ENCODE measurements at places on chromosomes 4 and X.

GRCh38 chr4:99029018-99029735, 33.7 kb downstream of the METAP1 start:
- no peak for DNase-seq

DNA sequence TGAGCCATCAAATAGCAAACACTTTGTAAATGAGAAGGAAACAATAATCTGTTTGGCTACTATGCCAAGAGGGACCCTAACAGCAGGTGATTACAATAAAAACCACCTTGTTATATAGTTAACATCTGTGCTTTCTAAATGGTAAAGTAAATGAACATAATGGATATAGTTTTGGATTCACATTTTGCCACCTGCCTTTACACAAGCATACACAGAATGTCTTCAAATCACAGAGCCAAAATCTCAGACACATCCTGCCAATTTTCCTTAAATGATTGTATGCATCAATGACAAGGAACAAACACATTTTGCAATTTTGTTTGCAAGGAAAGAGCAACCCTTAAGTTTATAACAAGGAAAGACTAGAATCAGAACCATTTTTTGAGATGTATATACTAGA, 334.2 kb downstream of the FSTL5 start:
- no peak for DNase-seq

- DNase-seq, result no peak
Observed at GRCh38 chr4:179569549-179569948, 2127.3 kb upstream of the AGA start.

GRCh38 chrX:22730542-22730941, 269.2 kb upstream of the DDX53 start:
- no peak for DNase-seq

DNA sequence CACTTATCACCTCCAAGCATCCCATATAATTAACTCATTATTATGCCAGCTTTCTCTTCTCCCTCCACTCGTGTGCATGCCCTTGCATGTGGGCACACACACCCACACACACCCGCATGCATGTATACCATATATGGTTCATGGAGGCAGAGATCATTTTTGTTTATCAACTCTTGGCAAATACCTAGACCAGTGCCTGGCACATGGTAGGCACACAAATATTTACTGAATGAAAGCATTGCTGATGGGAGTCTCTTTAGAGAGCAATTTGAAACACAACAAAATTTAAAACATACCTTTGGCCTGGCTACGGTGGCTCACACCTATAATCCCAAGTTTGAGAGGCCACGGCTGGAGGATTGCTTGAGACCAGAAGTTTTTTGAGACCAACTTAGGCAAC, 51.1 kb upstream of the SLC10A4 start:
- no peak for DNase-seq

- no peak for DNase-seq
Observed at GRCh38 chr4:1783970-1784369, 9.1 kb upstream of the FGFR3 start.

GRCh38 chr4:134178706-134179105, 22.9 kb downstream of the PABPC4L start:
- DNase-seq, result no peak

DNA sequence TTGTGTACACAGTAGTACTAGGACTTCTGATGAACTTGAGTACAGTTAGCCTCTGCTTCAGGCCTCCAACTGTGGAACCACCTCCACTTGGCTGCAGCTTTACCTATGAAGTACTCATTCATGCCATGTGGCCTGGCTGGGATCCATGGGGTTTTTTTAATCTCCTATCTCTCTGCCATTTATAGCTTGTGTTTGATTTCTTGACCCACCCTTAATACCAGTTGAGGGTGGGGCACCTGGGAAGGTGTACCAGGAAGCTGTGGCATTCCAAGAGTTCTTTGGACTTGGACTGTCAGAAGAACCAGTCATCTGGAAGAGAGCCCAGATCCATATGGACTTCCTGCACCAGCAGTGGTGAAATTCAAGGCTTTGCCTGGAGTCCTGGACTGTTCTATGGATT, 230.1 kb downstream of the SHROOM3 start:
- no peak for DNase-seq

- DNase-seq, result no peak
Observed at GRCh38 chrX:103913356-103914020, 48.9 kb upstream of the TMSB15B start.

GRCh38 chr4:168844353-168845049, 165.6 kb downstream of the CBR4 start:
- DNase-seq, result no peak

DNA sequence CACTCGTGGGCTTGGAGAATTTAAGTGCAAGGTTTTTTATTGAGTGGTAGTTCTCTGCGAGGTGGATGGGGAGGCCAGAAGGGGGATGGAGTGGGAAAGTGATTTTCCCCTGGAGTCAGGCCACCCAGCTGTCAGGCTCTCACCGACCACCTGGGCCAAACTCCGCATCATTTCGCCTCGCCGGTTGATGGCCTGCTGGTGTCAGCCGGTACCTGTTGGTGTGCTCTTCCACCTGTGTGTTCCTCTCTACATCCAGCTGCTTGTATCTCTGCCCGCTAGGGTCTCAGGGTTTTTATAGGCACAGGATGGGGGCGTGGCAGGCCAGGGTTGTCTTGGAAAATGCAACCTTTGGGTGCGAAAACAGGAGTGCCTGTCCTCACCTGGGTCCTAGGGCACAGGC, 200.9 kb downstream of the DACH2 start:
- no peak for DNase-seq

GRCh38 chr4:147019091-147019490, 73.4 kb upstream of the TTC29 start:
- no peak for DNase-seq

- no peak for DNase-seq
Observed at GRCh38 chrX:108219949-108220601, 128.5 kb downstream of the ATG4A start.

- DNase-seq, result no peak
Observed at GRCh38 chr4:141565379-141566089, 70.8 kb upstream of the IL15 start.

GRCh38 chrX:652341-652741, 21.8 kb downstream of the SHOX start:
- no peak for DNase-seq

- DNase-seq, result no peak
Observed at GRCh38 chr4:114208574-114209151, 229.2 kb upstream of the ARSJ start.

DNA sequence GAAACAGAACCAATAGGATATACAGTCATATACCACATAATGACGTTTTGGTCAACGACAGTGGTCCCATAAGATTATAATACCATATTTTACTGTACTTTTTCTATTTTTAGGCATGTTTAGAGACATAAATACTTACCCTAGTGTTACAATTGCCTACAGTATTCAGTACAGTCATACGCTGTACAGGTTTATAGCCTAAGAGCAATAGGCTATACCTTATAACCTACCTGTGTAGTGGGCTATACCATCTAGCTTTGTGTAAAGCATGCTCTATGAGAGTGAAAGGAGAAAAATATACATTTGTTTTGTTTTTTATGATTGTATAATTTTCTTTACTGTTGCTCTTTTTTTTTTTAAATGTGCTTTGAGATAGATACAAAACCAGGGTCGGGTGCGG, 52.0 kb upstream of the PABPC1L2A start:
- DNase-seq, result no peak

DNA sequence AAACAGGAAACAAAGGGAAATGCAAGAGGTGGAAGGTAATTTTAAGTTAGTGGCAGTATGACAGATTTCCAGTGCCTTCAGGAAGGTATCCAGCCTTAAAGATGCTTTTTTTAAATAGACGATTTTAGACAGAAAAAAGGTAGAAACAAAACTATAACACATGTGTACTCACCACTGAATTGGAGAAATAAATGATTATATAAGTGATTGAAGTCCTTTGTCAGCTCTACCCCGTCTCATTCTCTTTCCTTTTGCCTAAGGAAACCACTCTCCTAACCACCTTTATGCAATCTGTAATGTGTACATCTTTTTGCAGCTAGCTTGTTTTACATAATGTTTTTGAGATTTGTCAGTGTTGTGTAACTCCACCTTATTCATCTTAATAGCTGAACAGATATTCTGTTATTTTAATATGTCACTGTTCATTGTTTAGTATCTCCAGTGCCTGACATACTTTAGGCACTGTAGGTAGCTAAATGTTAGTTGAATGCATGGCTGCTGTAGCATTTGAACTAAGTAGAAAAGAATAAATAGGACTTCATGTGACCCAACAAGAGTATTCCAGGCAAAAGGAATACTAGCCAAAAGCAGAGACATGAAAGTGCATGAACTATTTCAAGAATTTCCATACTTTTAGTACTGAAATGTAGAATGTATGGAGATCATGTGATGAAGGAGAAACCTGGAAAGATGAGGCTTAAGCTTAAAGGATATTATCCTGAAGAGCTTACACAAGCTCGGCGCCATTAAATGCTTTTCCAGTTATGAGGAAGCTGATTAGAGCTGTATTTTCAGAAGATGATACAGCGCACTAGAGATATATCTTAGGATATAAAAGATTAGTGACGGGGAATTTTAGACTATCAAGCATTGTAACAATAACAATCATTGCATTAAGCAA, 865 bp downstream of the FAM200B start:
- DNase-seq, result no peak

- no peak for DNase-seq
Observed at GRCh38 chr4:88709989-88710388, 12.4 kb upstream of the NAP1L5 start.

GRCh38 chr4:139738846-139739613, 73.4 kb downstream of the MGST2 start:
- DNase-seq, result no peak

DNA sequence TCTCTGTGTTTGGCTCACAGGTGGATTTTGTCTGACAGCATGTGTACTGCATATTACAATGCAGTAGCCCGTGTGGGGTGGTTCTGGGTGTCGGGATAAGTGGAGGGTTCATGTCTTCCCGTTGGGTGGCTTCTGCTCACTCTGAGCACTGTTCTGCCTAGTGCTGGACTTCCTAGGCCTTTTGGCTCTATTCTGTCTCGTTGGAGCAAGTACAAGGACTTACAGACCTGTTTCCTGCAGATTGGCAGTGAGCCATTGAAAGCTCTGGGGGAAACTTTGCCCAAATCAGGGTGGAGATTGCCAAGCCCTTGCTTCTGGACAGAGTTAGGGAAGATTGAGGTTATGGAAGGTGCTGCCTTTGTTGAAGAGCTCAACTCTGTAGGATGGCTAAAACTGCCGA, 91.1 kb upstream of the SLC4A4 start:
- DNase-seq, result no peak

DNA sequence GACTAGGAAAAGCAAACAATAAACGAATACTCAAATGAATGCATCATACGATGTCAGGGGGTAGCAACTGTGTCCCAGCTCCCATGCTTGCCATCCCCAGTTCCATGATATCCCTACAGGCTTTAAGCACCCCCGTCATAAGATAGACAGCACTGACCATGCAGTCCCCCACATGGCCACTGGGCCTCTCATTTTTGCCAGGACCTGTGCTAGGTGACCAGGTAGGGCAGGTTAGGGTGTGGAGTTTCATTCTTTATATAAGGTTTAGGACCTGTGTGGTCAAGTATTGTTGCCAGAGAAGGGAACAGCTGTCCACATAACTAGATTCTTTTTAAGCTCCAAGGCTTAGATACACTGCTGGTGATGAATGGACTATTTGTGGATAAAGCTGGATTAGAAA, 9.7 kb downstream of the PPEF2 start:
- DNase-seq, result no peak

Data from iPS DF 19.7 (cell line).